H1 (cell line): ENCODE measurements at places on chromosomes 5 and 9. TPM values are rescaled to one million over a fixed set of nuclear protein-coding genes. Genes with fewer than 3 reads are reported as not detected.

Gene PLK2
- total RNA-seq, result 19.8 and 20.6 TPM in 2 replicates

GRCh38 chr9:28971881-28972280, 1398.6 kb upstream of the C9orf72 start:
- H3K4me3 ChIP-seq, result no peak overlapping the region
- no peaks in the 10 kb centered on the region for H3K36me3 ChIP-seq
- H3K4me1 ChIP-seq, result peaks cover 33% of the 10 kb centered on the region
- H3K27ac ChIP-seq, result peak overlapping the region; percentile 87; the same call in 1 of the 2 replicates
- no peak for DNase-seq

- H3K27me3 ChIP-seq, result peaks cover 6% of the 10 kb centered on the region
- H3K4me3 ChIP-seq, result no peak overlapping the region
- H3K27ac ChIP-seq, result no peak overlapping the region
- H3K4me1 ChIP-seq, result peaks cover 3% of the 10 kb centered on the region
These were observed 3.0 kb upstream of the ERBIN start for GRCh38 chr5:65923339-65923738.

GRCh38 chr9:128863647-128864046, 18.1 kb downstream of the KYAT1 start:
- H3K36me3 ChIP-seq, result no peaks in the 10 kb centered on the region
- H3K4me3 ChIP-seq, result no peak overlapping the region
- H3K27ac ChIP-seq, result no peak overlapping the region; the same call in 1 of the 2 replicates
- peaks cover 4% of the 10 kb centered on the region for H3K4me1 ChIP-seq
- DNase-seq, result peak; percentile 99
- no peaks in the 10 kb centered on the region for H3K27me3 ChIP-seq

Gene IFNK
- not detected in 2 replicates for total RNA-seq

Gene GCNT4
- total RNA-seq, result 14.4 and 14.5 TPM in 2 replicates

DNA sequence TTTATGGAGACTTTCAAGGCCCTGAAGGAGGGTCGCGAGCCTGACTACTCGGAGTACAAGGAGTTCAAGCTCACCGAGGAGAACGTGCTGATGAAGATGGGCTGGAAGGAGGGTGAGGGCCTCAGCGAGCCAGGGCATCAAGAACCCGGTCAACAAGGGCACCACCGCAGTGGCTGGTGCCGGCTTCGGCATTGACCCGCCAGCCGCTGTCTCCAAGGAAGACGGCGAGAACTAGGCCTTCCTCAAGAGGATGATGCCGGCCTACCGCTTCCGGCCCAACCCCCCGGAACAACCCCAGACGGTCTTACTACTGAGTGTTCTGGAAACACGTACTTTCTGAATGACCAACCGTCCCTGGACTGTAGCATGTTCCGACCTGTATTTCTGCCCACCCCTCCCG, 169.2 kb downstream of the HINT1 start:
- no peaks in the 10 kb centered on the region for H3K36me3 ChIP-seq
- H3K4me1 ChIP-seq, result peaks cover 3% of the 10 kb centered on the region
- no peaks in the 10 kb centered on the region for H3K27me3 ChIP-seq
- DNase-seq, result no peak
- no peak overlapping the region for H3K4me3 ChIP-seq
- H3K27ac ChIP-seq, result no peak overlapping the region

DNA sequence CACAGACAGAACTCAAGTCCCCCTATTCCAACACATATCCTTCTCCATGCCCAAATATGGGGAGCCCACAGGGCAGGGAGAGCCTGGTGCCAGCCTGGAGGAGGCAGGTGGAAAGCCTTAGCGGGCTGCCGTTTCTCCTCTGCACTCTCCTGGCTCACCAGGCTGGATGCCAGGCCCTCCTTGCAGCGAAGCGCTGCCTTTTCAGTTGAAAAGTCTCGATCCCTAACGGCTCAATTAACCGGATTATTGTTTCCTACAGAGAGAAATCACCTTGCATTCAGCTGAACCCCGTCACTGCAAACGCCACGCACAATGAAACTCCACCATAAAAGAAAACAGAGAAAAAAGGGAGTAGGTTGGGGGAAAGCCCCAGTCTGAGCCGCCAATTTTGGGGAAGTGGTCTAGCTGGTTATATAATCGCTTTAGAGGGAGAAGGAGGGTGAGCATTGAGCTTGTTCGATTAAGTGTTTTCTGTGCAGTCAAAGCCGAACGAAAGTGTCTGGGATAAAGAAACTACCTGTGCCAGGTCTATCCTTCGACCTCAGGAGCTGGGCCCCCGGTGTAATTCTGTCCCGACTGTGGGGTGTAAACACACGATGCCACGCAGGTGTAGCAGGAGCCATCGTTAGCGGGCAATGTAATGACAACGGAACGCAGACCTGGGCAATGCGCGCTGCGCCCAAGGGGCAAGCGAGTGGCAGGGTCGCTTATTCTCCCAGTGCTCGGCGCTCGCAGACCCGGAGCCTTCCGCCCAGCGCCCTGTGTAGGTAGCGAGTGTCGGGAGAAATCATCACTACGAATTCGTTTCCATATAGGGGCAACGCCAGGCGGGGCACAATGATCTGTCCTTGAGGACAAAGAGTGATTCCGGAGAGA, 3.8 kb downstream of the BARHL1 start:
- H3K27me3 ChIP-seq, result peaks cover 98% of the 10 kb centered on the region
- H3K4me3 ChIP-seq, result 0 out of 2 replicates have a peak overlapping the region, but pooled peaks have one; percentile 6
- no peak overlapping the region for H3K27ac ChIP-seq
- H3K36me3 ChIP-seq, result no peaks in the 10 kb centered on the region
- H3K4me1 ChIP-seq, result peaks cover 40% of the 10 kb centered on the region

Gene EGFLAM
- total RNA-seq, result 0.15 and 0.24 TPM in 2 replicates

DNA sequence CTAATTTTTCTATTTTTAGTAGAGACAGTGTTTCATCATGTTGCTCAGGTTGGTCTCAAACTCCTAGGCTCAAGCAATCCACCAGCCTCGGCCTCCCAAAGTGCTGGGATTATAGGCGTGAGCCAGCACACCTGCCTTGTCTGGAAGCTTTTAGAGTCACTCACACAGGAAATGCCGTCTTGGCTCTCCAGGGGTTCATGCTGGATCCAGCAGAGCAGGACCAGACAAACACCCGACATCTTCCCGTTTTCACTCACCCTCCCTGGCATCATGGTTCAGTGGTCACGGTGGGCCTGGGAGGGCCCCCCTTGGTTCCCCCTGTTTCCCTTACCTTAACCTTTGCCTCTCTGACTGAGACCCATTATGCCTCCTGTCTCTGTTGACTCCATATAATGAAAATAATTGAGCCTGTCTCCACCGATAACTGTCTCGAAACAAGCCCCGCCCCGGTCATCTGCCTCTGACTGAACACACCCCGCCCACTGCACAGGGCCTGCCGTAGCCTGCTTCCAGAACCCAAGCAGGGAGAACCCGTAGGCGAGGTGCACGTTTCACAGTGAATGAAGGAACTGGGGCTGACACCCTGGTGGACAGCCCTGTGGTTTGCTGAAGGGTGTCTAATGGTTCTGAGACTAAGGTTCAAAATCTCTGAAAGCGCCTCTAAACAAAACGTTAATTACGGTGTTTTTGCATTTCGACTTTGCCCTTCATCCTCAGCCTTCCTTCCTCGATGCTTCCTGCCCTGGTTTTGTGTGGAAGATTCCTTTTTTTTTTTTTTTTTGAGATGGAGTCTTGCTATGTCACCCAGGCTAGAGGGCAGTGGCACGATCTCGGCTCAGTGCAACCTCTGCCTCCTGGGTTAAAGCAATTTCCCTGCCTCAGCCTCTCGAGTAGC, 39.7 kb upstream of the SPRY4 start:
- H3K4me1 ChIP-seq, result peaks cover 11% of the 10 kb centered on the region
- H3K36me3 ChIP-seq, result no peaks in the 10 kb centered on the region
- H3K27me3 ChIP-seq, result no peaks in the 10 kb centered on the region; the same call in 1 of the 2 replicates
- no peak overlapping the region for H3K4me3 ChIP-seq
- no peak overlapping the region; the same call in 1 of the 2 replicates for H3K27ac ChIP-seq
- DNase-seq, result no peak

Gene CTNNA1
- total RNA-seq, result 302 and 349 TPM in 2 replicates

- H3K36me3 ChIP-seq, result no peaks in the 10 kb centered on the region
- no peak for DNase-seq
- no peaks in the 10 kb centered on the region for H3K4me1 ChIP-seq
- no peak overlapping the region for H3K27ac ChIP-seq
- H3K27me3 ChIP-seq, result no peaks in the 10 kb centered on the region
- no peak overlapping the region for H3K4me3 ChIP-seq
These were observed 201.8 kb upstream of the CDKN2B start for GRCh38 chr9:22210936-22211335.

GRCh38 chr5:140000332-140000731, 42.8 kb downstream of the NRG2 start:
- no peaks in the 10 kb centered on the region for H3K4me1 ChIP-seq
- H3K36me3 ChIP-seq, result no peaks in the 10 kb centered on the region
- DNase-seq, result no peak
- H3K4me3 ChIP-seq, result no peak overlapping the region

- no peaks in the 10 kb centered on the region for H3K27me3 ChIP-seq
- H3K27ac ChIP-seq, result no peak overlapping the region
- DNase-seq, result no peak
These were observed 4.1 kb upstream of the RBM27 start for GRCh38 chr5:146199176-146199815.
